ENCODE measurements at places on chromosomes 12 and 14.

DNA sequence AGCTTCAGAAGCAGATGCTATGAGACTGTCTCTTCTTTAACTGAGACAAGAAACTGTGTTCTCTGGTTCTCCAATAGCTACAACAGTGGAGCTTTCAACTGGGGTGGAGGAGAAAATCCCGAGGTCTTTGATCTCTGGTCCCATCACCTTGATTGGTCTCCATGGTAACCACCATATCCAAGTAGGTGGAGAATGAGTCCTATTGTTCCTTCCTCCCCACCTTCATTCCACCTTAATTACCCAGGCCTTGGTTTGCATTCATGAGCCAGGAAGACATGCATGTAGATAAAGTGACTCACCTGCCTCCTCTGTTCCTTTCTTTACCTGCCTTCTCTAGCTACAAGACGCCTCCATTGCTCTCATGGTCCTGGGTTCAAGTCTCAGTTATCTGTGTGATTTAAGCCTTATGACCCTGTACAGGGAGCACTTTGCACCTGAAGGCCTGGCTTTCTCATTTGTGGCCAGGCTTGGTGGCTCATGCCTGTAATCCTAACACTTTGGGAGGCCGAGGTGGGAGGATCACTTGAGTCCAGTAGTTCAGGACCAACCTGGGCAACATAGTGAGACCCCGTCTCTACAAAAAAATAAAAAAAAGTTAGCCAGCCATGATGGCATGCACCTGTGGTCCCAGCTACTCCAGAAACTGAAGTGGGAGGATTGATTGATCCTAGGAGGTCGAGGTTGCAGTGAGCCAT is 157.7 kb upstream of the TBX3 start:
- peak; percentile 89 for DNase-seq

DNA sequence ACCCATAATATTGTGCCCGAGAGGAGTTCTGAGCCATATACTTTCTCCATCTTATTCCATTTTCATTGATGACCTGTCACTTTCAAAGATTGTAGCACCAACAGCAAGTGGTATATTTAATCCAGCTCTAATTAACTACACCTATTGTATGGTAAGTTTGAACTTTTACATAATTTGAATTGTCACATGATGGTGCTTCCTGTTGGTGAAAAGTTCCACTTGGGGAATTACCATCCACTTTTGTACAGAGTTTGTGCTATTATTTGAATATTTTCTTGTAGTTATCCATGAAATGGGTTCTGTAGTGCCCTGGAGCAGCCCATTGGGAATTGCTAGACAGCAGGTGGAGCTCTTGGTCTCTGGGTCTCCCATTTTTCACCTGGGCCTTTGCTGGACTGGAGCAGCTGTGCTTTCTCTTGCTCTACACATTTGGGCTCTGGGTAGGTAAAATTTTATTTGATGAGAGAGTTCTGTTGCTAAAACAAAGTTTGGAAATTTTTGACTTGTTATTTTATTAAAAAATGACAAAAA is 3.0 kb downstream of the SMCO3 start:
- no peak for DNase-seq

- DNase-seq = no peak
Measured at GRCh38 chr12:113762155-113762881, 203.8 kb downstream of the RBM19 start.

DNA sequence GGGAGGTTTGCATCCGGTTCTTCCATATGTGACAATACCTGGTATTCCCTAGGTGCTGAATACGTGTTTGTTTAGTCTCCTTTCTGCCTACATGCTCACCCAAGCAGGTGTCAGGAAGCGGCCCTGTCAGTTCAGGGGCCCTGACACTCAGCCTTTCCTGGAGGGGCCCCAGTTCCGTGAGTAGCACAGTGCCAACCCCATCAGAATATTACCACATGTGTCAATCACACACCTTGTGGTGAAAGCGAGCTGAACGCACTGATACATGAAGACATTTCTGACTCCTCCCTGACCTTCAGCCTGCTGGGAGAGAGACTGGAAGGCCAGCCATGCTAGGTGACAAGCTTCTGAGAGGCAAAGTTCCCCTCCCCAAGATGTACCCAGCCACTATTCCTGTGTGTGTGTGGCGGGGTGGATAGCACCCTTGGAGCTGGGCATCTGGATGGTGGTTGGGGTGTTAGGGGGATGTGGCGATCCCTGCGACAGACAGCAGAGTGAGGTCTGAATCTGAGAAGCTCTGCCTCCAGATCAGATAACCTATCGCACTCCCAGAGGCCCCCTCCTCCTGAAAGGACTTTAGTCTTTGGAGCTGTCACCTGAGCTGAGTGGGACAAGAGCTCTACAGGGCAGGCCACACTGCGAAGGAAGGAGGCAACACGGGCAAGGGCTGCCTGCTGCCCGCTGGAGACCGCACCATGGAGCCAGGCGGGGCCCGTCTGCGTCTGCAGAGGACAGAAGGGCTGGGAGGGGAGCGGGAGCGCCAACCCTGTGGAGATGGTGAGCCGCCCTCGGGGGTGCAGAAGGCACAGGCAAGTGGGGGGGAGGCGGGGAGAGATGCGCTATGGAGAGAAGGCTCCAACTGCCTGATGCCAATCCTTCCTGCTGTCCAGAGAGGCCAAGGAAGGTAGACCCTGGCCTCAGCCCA is at the start of gene SOAT2:
Gene SOAT2 (plus strand): TSS at position 604 of the 925 bp plus-strand sequence. CDS start 92 bp downstream, at position 696.
- DNase-seq = no peak

GRCh38 chr12:69342421-69342820 is 5.8 kb upstream of the LYZ start:
- DNase-seq = no peak

- DNase-seq = no peak
Measured at GRCh38 chr14:36086629-36087395, 89.7 kb downstream of the PTCSC3 start.

DNA sequence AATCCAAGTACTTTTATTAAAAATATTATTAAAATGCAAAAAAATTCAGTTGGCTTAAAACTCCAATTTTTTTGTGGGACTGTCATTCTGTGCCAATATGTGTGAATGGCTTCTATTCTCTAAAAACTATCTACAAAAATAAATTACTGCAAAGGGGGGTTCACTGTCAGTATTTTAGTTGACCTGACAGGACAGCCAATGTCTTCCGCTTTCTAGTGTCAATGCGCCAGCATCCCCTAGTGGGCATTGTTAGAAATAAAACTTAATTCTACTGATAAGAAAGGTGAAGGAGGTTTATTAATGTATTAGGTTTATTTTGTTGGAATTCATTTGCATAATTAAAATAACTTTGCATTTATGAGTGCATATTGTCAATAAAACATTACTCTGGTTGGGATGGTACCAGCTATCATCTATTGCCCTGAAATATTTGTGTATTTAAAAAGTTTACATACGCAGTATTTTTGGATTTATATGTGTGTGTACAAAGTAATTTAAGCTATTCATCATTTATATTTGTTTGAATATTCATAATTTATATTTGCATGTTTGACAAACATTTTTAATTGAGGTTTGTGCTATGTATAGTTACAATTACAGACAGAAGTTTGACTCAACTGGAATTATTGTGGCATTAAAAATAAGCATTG is 527.2 kb downstream of the FLRT2 start:
- DNase-seq = no peak

DNA sequence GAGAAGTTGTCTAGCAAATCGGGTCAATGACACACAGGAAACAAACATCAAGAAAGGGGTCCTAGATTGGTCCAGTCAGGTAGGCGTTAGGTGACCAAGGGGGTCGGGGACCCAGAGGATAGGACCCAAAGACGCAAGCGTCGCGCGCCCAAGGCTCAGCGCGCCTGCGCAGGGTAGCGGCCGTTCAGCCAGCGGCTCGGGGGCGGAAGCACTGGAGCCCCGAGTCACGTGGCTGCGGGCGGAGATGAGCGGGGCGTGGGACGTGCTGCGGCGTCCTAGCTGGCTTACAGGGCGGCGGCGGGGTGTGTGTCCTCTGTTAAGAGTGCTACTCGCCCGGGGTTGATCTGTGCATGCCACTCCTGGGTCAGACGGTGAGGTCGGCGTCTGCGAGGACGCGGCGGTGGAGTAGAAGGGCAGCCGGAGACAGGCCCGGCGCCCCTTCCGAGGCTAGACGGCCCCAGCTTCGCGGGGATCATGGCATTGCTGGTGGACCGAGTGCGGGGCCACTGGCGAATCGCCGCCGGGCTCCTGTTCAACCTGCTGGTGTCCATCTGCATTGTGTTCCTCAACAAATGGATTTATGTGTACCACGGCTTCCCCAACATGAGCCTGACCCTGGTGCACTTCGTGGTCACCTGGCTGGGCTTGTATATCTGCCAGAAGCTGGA is at the start of gene SLC35E3:
Gene SLC35E3 (plus strand): TSS at position 273 of the 668 bp plus-strand sequence. CDS start 202 bp downstream, at position 475.
- peak; percentile 67 for DNase-seq

DNA sequence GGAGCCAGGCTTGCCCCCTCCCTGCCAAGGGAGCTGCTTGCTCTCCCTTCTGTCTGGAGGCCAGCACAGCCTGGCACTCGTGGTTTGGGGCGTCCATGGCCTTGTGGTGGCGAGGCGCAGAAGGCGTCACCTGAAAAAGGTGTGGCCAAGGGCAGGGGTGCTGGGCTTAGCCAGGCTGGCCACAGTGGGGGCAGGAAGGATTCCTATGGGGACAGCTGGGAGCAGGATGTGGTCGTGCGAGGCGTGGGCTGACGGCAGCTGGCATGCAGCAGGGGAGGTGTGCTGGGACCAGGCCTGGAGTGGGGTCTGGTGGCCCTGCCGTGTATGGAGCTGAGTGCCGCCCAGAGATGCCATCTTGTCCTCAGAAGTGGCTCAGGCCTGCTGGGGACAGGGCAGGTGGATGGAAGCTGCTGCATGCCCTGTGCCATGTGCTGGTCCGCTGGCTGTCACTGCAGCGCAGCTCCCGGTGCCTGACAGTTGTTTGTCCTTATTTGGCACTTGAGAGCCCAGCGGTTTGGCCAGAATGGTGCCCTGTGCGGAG is 30.0 kb downstream of the SH2B3 start:
- no peak for DNase-seq

- DNase-seq = no peak
Measured at GRCh38 chr14:59776468-59776867, 94.1 kb downstream of the RTN1 start.

DNA sequence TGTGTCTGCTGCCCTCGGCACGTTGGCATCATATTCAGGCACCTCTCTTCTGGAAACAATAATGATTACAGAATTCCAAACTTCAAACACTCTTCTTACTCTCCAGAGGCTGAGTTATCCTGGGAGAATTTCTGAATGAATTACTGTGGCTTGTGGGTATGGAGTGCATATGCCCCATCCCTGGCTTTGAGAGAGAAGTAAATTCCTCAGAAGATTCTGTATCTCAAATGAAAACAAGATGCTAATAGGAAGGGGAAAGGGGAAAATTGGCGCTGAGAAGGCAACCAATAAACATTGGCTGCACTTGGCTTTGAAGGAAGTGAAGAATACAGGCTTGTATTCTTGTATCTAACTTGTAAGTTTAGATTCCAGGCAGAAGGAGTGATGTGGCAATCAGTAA is 132.0 kb upstream of the NOVA1 start:
- no peak for DNase-seq

- DNase-seq = no peak
Measured at GRCh38 chr12:27158297-27158696, 75.9 kb upstream of the C12orf71 start.
